ENCODE measurements at places on chromosomes 2 and 18. TPM values are rescaled to one million over a fixed set of nuclear protein-coding genes. Genes with fewer than 3 reads are reported as not detected.

The CLEC4F gene
- not detected for total RNA-seq

The CHPF gene
- total RNA-seq: 388 TPM

The TSHZ1 gene
- 6.8 TPM for total RNA-seq

The CRYGD gene
- total RNA-seq: not detected

- no peak for DNase-seq
These were observed 10.0 kb upstream of the RHOB start for GRCh38 chr2:20436716-20437470.

All from myocyte (in vitro differentiated cells).